Smooth muscle cell of bladder (primary cell): ENCODE measurements at places on chromosomes 16 and 17. TPM values are rescaled to one million over a fixed set of nuclear protein-coding genes. Genes with fewer than 3 reads are reported as not detected.

Gene TMEM220
- total RNA-seq = 2.4 and 3.8 TPM in 2 replicates

Gene GOT2
- 27.0 and 27.6 TPM in 2 replicates for total RNA-seq

Gene KRTAP9-1
- total RNA-seq = not detected in 2 replicates

Gene NGFR
- 0.14 and 0.18 TPM in 2 replicates for total RNA-seq

Gene TBC1D3D
- total RNA-seq = not detected in 2 replicates

Gene NTN1
- 0.09 and 0.14 TPM in 2 replicates for total RNA-seq

Gene ACSM5
- total RNA-seq = 0.09 TPM in 1 of 2 replicates, not detected in the other

Gene CD300H
- not detected in 2 replicates for total RNA-seq

Gene TBC1D3G
- total RNA-seq = not detected in 2 replicates

Gene CHAD
- total RNA-seq = not detected in 2 replicates

Gene PDILT
- not detected in 2 replicates for total RNA-seq

Gene SEBOX
- total RNA-seq = not detected in 2 replicates

Gene GNG13
- not detected in 2 replicates for total RNA-seq

Gene DNASE1
- 16.6 and 17.7 TPM in 2 replicates for total RNA-seq

Gene TEX14
- under 0.01 TPM in 1 of 2 replicates, not detected in the other for total RNA-seq

Gene CLDN9
- total RNA-seq = not detected in 2 replicates

Gene MYL11
- total RNA-seq = not detected in 2 replicates

Gene PRR29
- 0.28 and 0.57 TPM in 2 replicates for total RNA-seq

Gene HSPB9
- not detected in 2 replicates for total RNA-seq

Gene HSDL1
- total RNA-seq = 16.2 and 20.8 TPM in 2 replicates

Gene CES5A
- total RNA-seq = not detected in 2 replicates

Gene TGFB1I1
- total RNA-seq = 21.3 and 23.3 TPM in 2 replicates

Gene MT1A
- total RNA-seq = 0.28 TPM in 1 of 2 replicates, not detected in the other

Gene CRYM
- 0.14 and 0.18 TPM in 2 replicates for total RNA-seq

Gene ITGA2B
- total RNA-seq = 0.28 TPM in 2 replicates

Gene DOC2A
- 0.28 TPM in 1 of 2 replicates, not detected in the other for total RNA-seq

Gene SCN4A
- total RNA-seq = under 0.01 TPM in 1 of 2 replicates, not detected in the other

Gene CCDC43
- total RNA-seq = 43.2 and 46.3 TPM in 2 replicates
